ENCODE measurements at places on chromosomes 13 and 19. TPM values are rescaled to one million over a fixed set of nuclear protein-coding genes. Genes with fewer than 3 reads are reported as not detected.

Gene ZGLP1
- total RNA-seq, result 2.3 TPM

Gene TMPRSS9
- not detected for total RNA-seq

Gene RFPL4A
- total RNA-seq, result not detected

Gene DPF1
- total RNA-seq, result not detected

Gene FUT6
- total RNA-seq, result 3.6 TPM

Gene IGFL4
- not detected for total RNA-seq

Gene ZNF558
- 13.2 TPM for total RNA-seq

Gene FREM2
- 12.5 TPM for total RNA-seq

GRCh38 chr19:43438291-43439031 is 23.8 kb downstream of the TEX101 start:
- no peaks in the 10 kb centered on the region for H3K36me3 ChIP-seq
- no peak overlapping the region for H3K27ac ChIP-seq
- DNase-seq, result peak; percentile 20
- H3K4me3 ChIP-seq, result no peak overlapping the region
- H3K27me3 ChIP-seq, result no peaks in the 10 kb centered on the region

- no peak for DNase-seq
- no peaks in the 10 kb centered on the region for H3K27me3 ChIP-seq
- H3K4me3 ChIP-seq, result no peak overlapping the region
These were observed 18.6 kb downstream of the ITM2B start for GRCh38 chr13:48251611-48252081.

DNA sequence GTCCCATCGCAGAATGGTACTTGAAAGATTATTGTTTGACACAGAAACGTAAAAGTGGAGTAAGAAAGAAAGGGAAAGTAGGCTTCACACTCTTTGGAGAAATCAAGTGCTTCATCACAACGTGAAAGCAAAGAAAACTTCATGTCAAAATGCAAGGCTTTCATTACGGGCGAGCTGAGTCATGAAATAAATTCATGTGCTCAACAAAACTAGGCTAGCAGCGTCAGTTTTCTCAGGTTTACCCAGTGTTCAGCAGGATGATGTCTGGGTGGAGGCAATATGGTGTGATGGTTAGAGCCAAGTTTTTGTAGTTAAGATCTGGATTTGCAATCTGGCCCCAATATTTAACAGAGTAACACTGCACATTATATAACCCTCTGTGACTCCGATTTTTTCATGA is 128.0 kb downstream of the TRPC4 start:
- H3K27me3 ChIP-seq, result no peaks in the 10 kb centered on the region
- no peak for DNase-seq
- H3K36me3 ChIP-seq, result no peaks in the 10 kb centered on the region
- no peaks in the 10 kb centered on the region for H3K4me1 ChIP-seq
- no peak overlapping the region for H3K4me3 ChIP-seq

GRCh38 chr19:5314012-5314906 is 26.4 kb downstream of the PTPRS start:
- peaks cover under 1% of the 10 kb centered on the region for H3K4me1 ChIP-seq
- no peak for DNase-seq
- H3K27me3 ChIP-seq, result no peaks in the 10 kb centered on the region
- H3K27ac ChIP-seq, result no peak overlapping the region
- no peak overlapping the region for H3K4me3 ChIP-seq

GRCh38 chr13:81116461-81117282 is 775.7 kb upstream of the SPRY2 start:
- H3K27ac ChIP-seq, result no peak overlapping the region
- DNase-seq, result no peak
- H3K4me3 ChIP-seq, result no peak overlapping the region
- H3K36me3 ChIP-seq, result no peaks in the 10 kb centered on the region

DNA sequence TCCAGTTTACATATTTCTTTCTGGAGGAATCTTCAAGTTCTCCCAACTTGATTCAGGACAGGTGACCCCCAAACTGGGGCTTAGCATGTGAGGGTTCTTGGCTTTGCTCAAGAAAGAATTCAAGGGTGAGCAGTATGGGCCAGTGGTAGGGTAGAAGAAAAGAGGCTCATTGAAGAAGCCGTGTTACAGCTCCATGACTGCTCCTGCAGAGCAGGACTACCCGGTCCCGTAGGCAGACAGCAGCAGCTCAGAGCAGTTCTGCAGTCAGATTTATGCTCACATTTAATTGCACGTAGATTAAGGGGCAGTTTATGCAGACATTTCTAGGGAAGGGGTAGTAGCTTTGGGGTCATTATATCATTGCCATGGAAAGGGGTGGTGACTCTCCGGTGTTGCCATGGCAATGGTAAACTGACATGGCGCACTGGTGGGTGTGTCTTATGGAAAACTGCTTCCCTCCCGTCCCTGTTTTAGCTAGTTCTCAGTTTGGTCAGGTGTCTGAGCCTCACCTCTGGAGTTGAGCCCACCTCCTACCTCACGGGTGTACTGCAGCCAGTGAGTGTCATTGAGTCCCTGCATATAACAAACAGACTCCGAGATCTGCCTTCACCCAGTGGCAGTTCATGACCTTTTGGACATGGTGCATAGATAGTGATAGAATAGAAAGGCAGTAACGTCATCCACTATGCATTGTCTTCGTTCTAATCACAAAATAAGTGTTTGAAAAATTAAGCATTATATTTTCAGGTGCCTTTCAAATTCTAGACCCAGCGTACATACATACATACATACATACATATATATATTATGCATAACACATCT is 16.0 kb upstream of the ZNF792 start:
- DNase-seq, result no peak
- H3K27ac ChIP-seq, result no peak overlapping the region
- H3K4me3 ChIP-seq, result no peak overlapping the region
- no peaks in the 10 kb centered on the region for H3K36me3 ChIP-seq
- no peaks in the 10 kb centered on the region for H3K4me1 ChIP-seq
- H3K27me3 ChIP-seq, result no peaks in the 10 kb centered on the region

- H3K4me1 ChIP-seq, result peaks cover 19% of the 10 kb centered on the region
- H3K27me3 ChIP-seq, result no peaks in the 10 kb centered on the region
- H3K4me3 ChIP-seq, result no peak overlapping the region
- H3K36me3 ChIP-seq, result no peaks in the 10 kb centered on the region
These were observed 2.9 kb downstream of the NUMBL start for GRCh38 chr19:40687525-40688016.

DNA sequence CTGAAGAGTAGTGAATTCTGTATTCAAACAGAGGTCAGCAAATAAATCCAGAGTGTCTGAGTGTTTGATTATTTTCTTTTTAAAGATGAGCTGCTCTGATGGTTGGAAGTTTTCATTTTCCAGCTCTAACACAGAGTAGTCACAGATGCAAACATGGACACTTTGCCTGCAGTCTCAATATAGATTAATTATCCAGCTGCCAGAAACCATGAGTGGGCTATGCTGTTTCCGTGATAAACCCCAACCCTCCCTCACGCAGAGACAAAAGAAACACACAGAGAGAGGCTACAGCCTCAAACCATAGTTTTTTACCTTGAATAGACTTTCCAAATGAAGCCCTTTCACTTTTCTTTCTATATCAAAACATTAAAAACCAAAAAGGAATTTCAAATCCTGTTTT is 884.7 kb downstream of the DIAPH3 start:
- no peak overlapping the region for H3K27ac ChIP-seq
- peaks cover 9% of the 10 kb centered on the region for H3K4me1 ChIP-seq
- H3K4me3 ChIP-seq, result no peak overlapping the region
- H3K36me3 ChIP-seq, result no peaks in the 10 kb centered on the region
- H3K27me3 ChIP-seq, result no peaks in the 10 kb centered on the region
- DNase-seq, result no peak

DNA sequence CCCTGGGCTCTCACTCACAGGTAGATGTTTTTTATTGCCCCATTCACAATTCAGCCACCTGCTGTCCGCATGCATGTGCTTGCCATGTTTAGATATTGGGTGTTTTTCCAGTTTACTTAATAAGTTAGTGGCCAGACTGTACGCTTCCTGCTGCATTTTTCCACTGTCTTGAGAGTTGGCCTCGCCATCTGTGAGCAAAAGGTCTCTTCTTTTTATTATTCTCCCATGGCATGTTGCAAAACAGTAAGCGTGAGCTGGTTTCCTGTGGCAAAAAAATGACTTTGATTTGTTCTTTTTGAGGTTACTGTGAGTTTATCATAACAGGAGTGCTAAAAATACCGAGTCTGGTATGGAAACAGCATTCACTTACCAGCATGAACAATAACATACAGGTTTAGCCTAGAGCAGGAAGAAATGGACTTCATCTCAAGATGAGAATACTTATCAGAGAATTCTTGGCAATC is 46.0 kb downstream of the SAE1 start:
- H3K27ac ChIP-seq, result no peak overlapping the region
- no peak overlapping the region for H3K4me3 ChIP-seq
- no peak for DNase-seq
- H3K27me3 ChIP-seq, result no peaks in the 10 kb centered on the region
- H3K36me3 ChIP-seq, result no peaks in the 10 kb centered on the region
- no peaks in the 10 kb centered on the region for H3K4me1 ChIP-seq

DNA sequence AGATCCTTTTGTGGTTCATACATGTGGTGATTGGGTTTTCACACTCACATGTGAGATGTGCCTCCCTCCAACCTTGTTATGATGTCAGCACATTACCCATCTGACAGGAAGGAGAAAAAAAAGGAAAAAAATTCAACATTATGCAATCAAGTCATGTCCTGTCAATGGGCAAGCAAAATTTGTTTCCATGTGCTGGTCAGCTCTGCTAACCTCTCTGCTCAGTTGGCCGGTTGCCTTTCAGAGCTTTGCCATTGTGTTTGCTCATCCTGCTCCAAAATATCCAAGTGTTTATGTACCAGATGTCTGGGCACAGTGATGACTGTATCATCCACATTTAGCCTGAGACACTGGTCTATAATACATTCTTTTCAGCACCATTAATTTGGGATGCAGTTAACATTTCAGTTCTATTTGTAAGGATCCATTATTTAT is 27.0 kb upstream of the METTL21C start:
- H3K27me3 ChIP-seq, result no peaks in the 10 kb centered on the region
- H3K36me3 ChIP-seq, result no peaks in the 10 kb centered on the region
- H3K4me3 ChIP-seq, result no peak overlapping the region
- no peak for DNase-seq
- H3K27ac ChIP-seq, result no peak overlapping the region
- no peaks in the 10 kb centered on the region for H3K4me1 ChIP-seq

DNA sequence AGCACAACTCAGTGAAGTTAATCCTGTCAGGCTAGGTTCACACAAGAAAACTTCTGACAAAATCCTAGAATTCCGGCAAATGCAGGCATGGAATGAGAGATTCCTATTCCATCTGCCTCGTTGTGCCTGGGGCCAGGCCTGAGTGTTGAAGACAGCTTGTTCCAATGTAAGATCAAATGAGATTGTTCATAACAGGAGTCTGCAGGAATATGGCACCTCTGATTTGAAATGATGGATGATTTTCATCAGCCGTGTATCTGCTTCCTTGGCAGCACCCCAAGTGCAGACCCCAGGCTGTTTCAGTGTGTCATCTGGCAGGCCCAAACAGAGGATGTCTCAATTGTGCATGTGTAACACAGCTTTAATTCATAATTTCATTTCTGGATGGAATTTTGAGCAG is 35.3 kb upstream of the SACS start:
- no peak overlapping the region for H3K4me3 ChIP-seq
- H3K4me1 ChIP-seq, result peaks cover 15% of the 10 kb centered on the region
- no peaks in the 10 kb centered on the region for H3K36me3 ChIP-seq
- no peak overlapping the region for H3K27ac ChIP-seq
- DNase-seq, result no peak
- H3K27me3 ChIP-seq, result no peaks in the 10 kb centered on the region
